ENCODE measurements at places on chromosomes 2 and 18.

- no peaks in the 10 kb centered on the region for H3K36me3 ChIP-seq
- H3K4me3 ChIP-seq = no peak overlapping the region
- no peaks in the 10 kb centered on the region for H3K4me1 ChIP-seq
- no peak for DNase-seq
- H3K27me3 ChIP-seq = no peaks in the 10 kb centered on the region
Observed at GRCh38 chr2:24337890-24338289, 22.4 kb downstream of the ITSN2 start.

- no peaks in the 10 kb centered on the region for H3K36me3 ChIP-seq
- no peaks in the 10 kb centered on the region for H3K27me3 ChIP-seq
- no peak for DNase-seq
- no peak overlapping the region for H3K27ac ChIP-seq
Observed at GRCh38 chr2:84900971-84901370, 4.5 kb upstream of the TMSB10 start.

DNA sequence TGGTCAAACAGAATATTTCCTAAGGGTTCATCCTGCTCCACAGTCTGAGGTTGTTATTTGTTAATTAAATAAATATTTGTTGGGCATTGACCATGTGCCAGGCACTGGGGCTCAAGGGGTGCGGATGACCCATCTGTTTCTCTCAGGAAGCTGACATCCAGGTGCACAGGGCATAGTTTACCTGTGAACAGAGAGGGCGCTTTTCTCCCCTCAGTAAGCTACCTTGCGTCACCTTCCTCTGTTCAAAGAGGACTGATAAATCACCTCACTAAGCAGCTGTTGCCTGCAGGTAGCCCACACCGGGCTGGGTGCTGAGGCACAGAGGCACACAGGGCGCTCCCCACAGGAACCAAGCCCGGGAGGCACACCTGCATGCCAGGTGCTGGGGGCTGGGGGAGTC is 41.6 kb downstream of the SH3RF3 start:
- H3K27me3 ChIP-seq = no peaks in the 10 kb centered on the region
- no peak overlapping the region for H3K4me3 ChIP-seq
- no peak overlapping the region for H3K27ac ChIP-seq

DNA sequence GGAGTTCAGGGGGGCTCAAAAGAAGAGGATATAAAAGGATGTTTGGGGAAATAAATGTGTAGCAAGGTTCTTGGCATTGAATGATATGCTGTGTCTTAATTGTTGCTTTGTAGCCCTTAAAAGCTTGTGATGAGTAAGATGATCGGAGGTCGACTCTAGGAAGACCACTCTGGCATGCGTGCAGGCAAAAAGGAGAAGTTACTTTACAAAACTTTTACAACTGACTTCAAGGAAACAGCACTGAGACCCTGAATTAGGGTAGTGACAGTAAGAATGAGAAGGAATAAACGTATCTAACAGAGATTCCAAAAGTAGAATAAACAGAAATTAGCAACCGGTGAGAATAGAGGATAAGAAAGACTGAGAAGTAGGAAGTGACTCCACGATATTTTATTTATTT is 228.7 kb upstream of the TANK start:
- peaks cover 28% of the 10 kb centered on the region for H3K4me1 ChIP-seq
- no peak for DNase-seq
- H3K27ac ChIP-seq = no peak overlapping the region
- H3K27me3 ChIP-seq = no peaks in the 10 kb centered on the region
- no peaks in the 10 kb centered on the region for H3K36me3 ChIP-seq

DNA sequence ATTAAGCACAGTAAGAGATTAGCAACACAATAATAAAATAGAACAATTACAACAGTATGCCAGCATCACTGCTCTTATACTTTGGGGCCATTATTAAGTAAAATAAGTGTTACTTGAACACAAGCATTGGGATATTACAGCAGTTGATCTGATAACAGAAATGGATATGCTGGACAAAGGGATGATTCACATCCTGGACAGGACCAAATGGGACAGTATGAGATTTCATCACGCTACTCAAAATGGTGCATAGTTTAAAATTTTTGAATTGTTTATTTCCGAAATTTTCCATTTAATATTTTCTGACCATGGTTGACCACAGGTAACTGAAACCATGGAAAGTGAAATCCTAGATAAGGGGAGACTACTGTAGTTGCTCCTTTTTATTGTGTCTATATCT is 138.2 kb downstream of the UBR3 start:
- no peaks in the 10 kb centered on the region for H3K27me3 ChIP-seq
- no peak for DNase-seq
- no peak overlapping the region for H3K4me3 ChIP-seq
- H3K4me1 ChIP-seq = no peaks in the 10 kb centered on the region
- H3K27ac ChIP-seq = no peak overlapping the region

- no peak overlapping the region for H3K27ac ChIP-seq
- no peaks in the 10 kb centered on the region for H3K4me1 ChIP-seq
- no peaks in the 10 kb centered on the region for H3K36me3 ChIP-seq
Observed at GRCh38 chr2:50575232-50575631, 456.7 kb downstream of the NRXN1 start.

DNA sequence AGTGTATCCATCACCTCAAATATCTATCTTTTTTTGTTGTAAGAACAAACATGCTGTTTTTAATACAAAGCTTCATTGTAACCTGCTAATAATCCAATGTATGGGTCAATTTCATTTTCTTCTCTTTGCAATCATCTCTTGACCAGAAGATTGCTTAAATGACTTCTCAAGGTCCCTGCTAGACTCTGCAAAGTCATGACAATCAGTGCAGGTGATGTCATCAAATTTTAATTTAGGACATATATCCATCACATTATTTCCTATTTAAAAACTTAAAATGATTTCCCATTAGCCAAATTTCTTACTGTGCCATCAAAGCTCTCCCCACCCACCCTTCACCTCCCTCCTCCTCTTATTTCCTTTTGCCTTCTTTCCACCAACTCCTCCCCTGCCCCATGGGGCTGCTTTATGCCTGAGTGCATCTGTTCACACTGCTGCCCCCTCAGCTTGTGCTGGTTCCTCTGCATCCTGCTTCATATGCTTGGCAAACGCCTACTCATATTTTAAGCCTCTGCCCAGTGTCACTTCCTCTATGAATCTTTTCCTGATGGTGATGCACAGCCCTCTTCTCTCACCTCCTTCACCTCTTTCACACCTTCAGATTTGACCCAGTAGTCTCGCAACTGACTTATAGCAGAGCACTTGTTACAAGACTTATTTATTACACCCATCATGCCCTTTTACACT is 20.3 kb downstream of the PLEK start:
- no peak overlapping the region for H3K4me3 ChIP-seq
- no peaks in the 10 kb centered on the region for H3K27me3 ChIP-seq
- H3K4me1 ChIP-seq = peaks cover 44% of the 10 kb centered on the region
- H3K27ac ChIP-seq = peak overlapping the region; percentile 5

DNA sequence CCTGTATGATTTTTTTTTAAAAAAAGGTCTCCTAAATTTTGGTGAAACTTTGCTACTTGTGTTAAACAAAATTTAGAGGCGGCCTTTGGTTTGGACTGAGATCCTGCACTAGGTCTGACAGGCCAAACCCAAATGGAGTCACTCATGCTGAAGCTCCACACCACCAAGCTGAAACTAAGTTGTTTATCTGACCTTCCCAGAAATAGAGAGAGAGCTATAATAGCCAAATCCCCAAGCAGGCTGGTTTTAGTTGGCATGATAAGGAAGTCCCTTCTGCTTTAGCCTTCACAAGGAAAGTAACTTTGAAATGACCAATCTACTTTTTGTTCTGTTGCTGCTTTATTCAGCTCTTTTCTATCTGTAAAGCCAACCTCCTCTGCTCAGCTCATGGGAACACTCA is 17.1 kb upstream of the THUMPD2 start:
- H3K4me3 ChIP-seq = no peak overlapping the region
- H3K4me1 ChIP-seq = no peaks in the 10 kb centered on the region
- no peaks in the 10 kb centered on the region for H3K36me3 ChIP-seq
- H3K27ac ChIP-seq = no peak overlapping the region
- no peak for DNase-seq

DNA sequence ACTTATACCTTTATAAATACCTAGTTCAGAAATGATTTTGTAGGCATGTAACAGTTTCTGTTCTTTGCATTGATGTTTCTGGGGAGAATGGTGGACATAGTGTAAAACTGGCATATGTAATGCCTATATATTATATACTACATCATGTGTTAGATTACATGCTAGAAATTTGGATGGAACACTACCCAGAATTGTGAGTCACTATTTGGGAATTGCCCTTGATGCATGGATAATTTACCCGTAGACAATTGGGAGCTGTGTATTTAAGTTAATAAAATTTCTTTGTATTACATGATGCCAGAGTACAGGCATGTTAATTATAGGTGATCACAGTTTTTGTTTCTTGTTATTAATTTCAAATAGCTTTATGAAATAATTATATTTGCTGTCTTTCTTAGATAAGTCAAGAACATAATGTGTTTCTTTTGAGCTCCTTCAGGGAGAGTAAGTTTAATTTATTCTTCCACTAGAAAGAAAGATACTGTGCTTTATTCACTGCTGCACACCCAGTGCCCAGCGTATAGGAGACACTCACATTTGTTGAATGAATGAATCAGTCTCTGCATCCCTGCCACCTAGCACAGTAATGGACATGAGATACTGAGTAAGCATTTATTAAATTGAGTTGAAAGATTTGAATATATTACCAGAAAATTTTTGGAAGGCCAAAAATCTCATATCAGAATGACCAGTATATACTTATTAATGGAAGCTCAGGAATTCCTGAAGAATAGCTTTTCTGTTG is 16.9 kb downstream of the ACSL3 start:
- H3K4me1 ChIP-seq = no peaks in the 10 kb centered on the region
- H3K27me3 ChIP-seq = no peaks in the 10 kb centered on the region
- H3K4me3 ChIP-seq = no peak overlapping the region
- no peak for DNase-seq

- no peak overlapping the region for H3K4me3 ChIP-seq
- no peak for DNase-seq
- H3K27me3 ChIP-seq = no peaks in the 10 kb centered on the region
- H3K4me1 ChIP-seq = no peaks in the 10 kb centered on the region
- no peak overlapping the region for H3K27ac ChIP-seq
- H3K36me3 ChIP-seq = no peaks in the 10 kb centered on the region
Observed at GRCh38 chr18:3879836-3880120, 429.8 kb downstream of the TGIF1 start.

GRCh38 chr2:217723981-217724380 is 278.8 kb downstream of the TNS1 start:
- no peak overlapping the region for H3K4me3 ChIP-seq
- H3K36me3 ChIP-seq = no peaks in the 10 kb centered on the region
- no peak overlapping the region for H3K27ac ChIP-seq
- no peaks in the 10 kb centered on the region for H3K4me1 ChIP-seq
- DNase-seq = no peak

- H3K36me3 ChIP-seq = no peaks in the 10 kb centered on the region
- H3K4me1 ChIP-seq = peaks cover 9% of the 10 kb centered on the region
- no peak for DNase-seq
- no peak overlapping the region for H3K27ac ChIP-seq
Observed at GRCh38 chr2:178858896-178859625, 51.8 kb upstream of the TTN start.

GRCh38 chr2:68519236-68519635 is 51.9 kb downstream of the APLF start:
- no peak for DNase-seq
- H3K4me1 ChIP-seq = no peaks in the 10 kb centered on the region
- H3K27me3 ChIP-seq = no peaks in the 10 kb centered on the region
- H3K36me3 ChIP-seq = no peaks in the 10 kb centered on the region
- no peak overlapping the region for H3K27ac ChIP-seq
- no peak overlapping the region for H3K4me3 ChIP-seq

DNA sequence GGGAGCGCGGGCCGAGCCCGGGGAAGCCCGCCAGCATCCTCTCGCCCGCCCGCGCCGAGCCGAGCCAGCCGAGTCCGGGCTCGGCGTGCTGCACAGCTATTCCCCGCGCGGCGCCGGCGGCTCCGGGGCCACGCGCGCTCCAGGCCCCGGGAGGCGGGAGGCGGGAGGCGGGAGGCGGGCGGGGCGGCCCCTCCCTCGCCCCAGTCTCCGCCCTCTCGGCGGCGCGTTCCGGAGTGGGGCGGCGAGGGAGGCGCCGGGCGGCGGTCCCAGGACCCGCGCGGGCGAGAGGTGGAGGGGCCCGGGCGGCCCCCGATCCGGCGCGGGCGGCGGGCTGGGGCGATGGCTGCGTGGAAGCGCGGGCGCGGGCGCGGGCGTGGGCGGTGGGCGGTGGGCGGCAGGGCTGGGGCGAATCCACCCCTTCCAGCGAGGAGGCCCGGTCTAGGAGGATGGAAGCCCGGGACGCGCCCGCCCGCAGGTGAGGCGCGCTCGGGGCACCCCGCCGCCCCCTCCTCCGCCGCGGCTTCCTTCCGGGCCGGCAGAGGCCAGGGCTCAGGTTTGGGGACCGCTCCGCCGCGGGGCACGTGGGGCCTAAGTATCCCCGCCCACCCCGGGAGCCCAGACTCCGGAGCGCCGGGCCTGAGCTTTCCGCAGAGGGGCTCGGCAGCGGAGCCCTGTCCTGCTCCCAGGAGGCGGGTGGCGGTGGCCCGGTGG is at the start of gene ADCY3:
Gene ADCY3, minus strand, starts transcription at position 140 of the 711 bp plus-strand sequence. CDS start 1,250 bp downstream, outside the sequence.
- H3K36me3 ChIP-seq = no peaks in the 10 kb centered on the region
- H3K27me3 ChIP-seq = no peaks in the 10 kb centered on the region
- H3K27ac ChIP-seq = peak within 1 kb of the TSS; percentile 60

- no peaks in the 10 kb centered on the region for H3K4me1 ChIP-seq
- no peak overlapping the region for H3K4me3 ChIP-seq
- no peaks in the 10 kb centered on the region for H3K36me3 ChIP-seq
- H3K27me3 ChIP-seq = no peaks in the 10 kb centered on the region
- DNase-seq = no peak
Observed at GRCh38 chr18:62682371-62682770, 33.0 kb upstream of the PHLPP1 start.

- H3K4me3 ChIP-seq = no peak overlapping the region
- no peaks in the 10 kb centered on the region for H3K36me3 ChIP-seq
- DNase-seq = peak; percentile 30
- no peak overlapping the region for H3K27ac ChIP-seq
- H3K4me1 ChIP-seq = no peaks in the 10 kb centered on the region
- H3K27me3 ChIP-seq = no peaks in the 10 kb centered on the region
Observed at GRCh38 chr2:219073413-219074129, 12.8 kb upstream of the IHH start.

- no peak overlapping the region for H3K4me3 ChIP-seq
- no peaks in the 10 kb centered on the region for H3K27me3 ChIP-seq
- H3K36me3 ChIP-seq = no peaks in the 10 kb centered on the region
- DNase-seq = no peak
- H3K27ac ChIP-seq = no peak overlapping the region
- no peaks in the 10 kb centered on the region for H3K4me1 ChIP-seq
Observed at GRCh38 chr2:129711816-129712675, 267.4 kb upstream of the RAB6C start.

- H3K36me3 ChIP-seq = no peaks in the 10 kb centered on the region
- no peaks in the 10 kb centered on the region for H3K4me1 ChIP-seq
- no peak overlapping the region for H3K4me3 ChIP-seq
- no peaks in the 10 kb centered on the region for H3K27me3 ChIP-seq
- H3K27ac ChIP-seq = no peak overlapping the region
- no peak for DNase-seq
Observed at GRCh38 chr2:171289991-171290390, 129.3 kb upstream of the TLK1 start.

GRCh38 chr18:63320123-63320974 is 780 bp upstream of the BCL2 start:
- peak overlapping the region; percentile 58 for H3K4me3 ChIP-seq
- peak overlapping the region; percentile 75 for H3K27ac ChIP-seq
- no peaks in the 10 kb centered on the region for H3K36me3 ChIP-seq
- DNase-seq = peak; percentile 90
